ENCODE measurements at places on chromosomes 1 and 21. TPM values are rescaled to one million over a fixed set of nuclear protein-coding genes. Genes with fewer than 3 reads are reported as not detected.
A peak's percentile ranks its signal among the peaks of the same experiment; 100 is the strongest.

DNA sequence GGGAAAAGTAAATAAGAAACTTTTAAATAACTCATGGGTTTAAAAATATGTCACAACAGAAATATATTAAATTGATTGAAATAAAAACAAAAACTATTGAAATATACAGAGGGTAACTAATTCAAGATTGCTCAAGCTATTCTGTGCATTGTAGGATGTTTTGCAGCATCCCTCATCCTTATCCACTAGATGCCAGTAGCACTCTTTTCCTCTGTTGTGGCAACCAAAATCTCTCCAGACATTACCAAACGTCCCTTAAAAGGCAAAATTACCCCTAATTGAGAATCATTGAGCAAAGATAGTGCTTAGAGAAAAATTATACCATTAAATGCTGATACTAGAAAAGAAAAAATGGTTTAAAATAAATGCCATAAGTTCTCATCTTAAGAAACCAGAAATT, 682.6 kb downstream of the RWDD3 start:
- no peak for DNase-seq
- H3K27ac ChIP-seq: no peak overlapping the region
- peaks cover 15% of the 10 kb centered on the region for H3K36me3 ChIP-seq
- no peaks in the 10 kb centered on the region for H3K27me3 ChIP-seq

Gene KRTAP13-4
- total RNA-seq: not detected

GRCh38 chr1:24992761-24993211, 62.7 kb upstream of the RUNX3 start:
- peak overlapping the region; percentile 83 for H3K4me3 ChIP-seq
- H3K27ac ChIP-seq: peak overlapping the region; percentile 86
- H3K36me3 ChIP-seq: peaks cover 12% of the 10 kb centered on the region

DNA sequence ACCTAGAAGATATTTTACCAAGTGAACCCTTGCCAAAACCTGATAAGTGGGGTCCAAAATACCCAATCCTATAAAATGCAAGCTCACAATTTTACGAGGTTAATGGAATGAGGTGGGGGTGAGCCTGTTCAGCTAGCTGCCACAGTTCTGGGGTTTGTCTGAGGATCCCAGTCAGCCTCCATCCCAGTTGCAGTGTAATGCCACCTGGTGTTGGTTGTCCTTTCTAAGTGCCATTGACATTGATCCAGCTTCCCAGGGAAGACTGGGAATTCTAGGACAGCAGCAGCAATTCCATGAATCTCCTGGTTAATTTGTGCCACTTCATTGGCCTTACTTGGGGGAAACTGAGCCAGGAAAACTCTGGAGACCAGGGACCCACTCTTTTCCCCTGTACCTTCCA, 298.3 kb downstream of the RWDD3 start:
- peaks cover 4% of the 10 kb centered on the region for H3K36me3 ChIP-seq
- H3K4me3 ChIP-seq: no peak overlapping the region
- H3K27ac ChIP-seq: no peak overlapping the region
- H3K27me3 ChIP-seq: no peaks in the 10 kb centered on the region

DNA sequence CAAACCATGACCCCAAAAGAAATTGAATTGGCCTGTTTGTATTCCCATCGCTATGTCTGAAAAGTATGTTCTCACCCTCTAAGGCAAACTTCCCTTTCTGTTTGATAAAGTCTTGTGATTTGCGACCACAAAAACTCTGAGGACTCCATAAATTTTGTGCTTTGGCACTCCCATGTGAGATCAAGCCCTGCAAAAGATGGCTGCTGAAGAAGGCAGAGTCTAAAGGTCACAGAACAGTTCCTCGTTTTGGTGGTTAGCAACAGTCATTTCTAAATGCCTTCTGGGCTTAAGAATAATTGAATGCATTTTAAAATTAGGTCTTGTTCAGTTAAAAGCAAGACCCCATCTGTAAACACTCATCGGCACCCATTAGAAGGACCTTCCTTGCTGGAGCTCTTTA, 441.6 kb downstream of the OMA1 start:
- H3K4me3 ChIP-seq: no peak overlapping the region
- peaks cover 17% of the 10 kb centered on the region for H3K27me3 ChIP-seq
- H3K36me3 ChIP-seq: no peaks in the 10 kb centered on the region
- H3K27ac ChIP-seq: no peak overlapping the region

DNA sequence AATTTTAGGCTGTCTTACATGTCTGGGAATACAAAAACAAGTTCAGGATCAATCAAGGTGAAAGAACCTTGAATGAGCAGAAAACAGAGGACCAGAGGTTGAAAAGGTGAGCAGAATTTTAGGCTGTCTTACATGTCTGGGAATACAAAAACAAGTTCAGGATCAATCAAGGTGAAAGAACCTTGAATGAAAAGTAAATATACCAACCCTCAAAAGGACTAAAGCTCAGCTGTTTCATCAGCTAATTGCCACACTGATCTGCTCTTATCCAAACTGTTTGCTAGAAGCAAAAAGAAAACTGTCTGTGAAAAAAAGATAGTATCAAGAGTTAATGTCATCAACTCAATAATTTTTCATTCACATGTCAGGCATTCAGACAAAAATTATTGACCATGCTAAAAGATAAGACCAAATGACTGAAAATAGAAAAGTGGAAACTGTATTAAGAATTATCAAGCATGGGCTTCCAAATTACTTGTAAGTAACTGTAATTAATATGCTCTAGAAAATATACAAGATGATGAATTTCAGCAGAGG, 69.2 kb downstream of the LTN1 start:
- H3K4me3 ChIP-seq: no peak overlapping the region
- no peaks in the 10 kb centered on the region for H3K27me3 ChIP-seq
- H3K4me1 ChIP-seq: no peaks in the 10 kb centered on the region
- H3K36me3 ChIP-seq: peaks cover 22% of the 10 kb centered on the region
- no peak overlapping the region for H3K27ac ChIP-seq

DNA sequence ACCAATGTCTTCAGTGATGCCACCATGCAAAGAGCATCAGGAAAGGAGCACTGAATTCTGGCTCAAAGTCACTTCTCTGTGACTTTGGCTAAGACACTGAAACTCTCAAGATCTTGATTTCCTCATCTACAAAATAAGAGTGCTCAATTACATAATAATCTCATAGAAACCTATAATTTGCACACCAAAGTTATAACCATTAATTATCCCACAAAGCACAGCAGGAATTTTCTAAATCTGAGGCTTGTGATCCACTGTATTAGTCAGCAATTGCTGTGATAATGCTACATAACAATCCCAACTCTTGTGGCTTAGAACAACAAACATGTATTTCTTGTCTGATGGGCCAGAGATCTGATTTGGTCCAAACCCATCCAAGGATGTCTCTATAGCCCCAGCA, 108.7 kb downstream of the PSMG1 start:
- H3K27me3 ChIP-seq: peaks cover 21% of the 10 kb centered on the region
- H3K36me3 ChIP-seq: no peaks in the 10 kb centered on the region
- H3K27ac ChIP-seq: no peak overlapping the region
- no peaks in the 10 kb centered on the region for H3K4me1 ChIP-seq
- no peak for DNase-seq

DNA sequence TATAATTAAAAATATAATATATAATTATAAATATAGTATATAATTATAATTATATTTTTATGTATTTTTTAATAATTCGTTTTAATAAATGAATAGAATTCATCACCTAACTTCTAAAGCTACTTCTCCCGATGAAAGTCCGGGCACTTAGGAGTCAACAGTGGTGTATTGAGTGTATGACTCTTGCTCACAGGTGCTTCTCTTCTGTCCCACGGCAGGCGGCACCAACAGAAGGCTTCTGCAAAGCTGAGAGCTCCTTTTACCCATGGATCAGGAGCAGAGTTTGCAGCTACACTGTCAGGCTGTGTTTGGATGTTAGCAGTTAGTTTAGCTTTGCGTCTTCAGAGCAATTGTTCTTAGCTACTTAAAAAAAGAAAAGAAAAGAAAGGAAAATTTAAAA, 122.4 kb downstream of the LIPI start:
- H3K4me3 ChIP-seq: no peak overlapping the region
- H3K4me1 ChIP-seq: peaks cover 3% of the 10 kb centered on the region
- no peaks in the 10 kb centered on the region for H3K27me3 ChIP-seq

Gene LYPD8
- not detected for total RNA-seq

All from natural killer cell treated with Interleukin-12 subunit alpha and Interleukin-12 subunit beta and Interleukin-15 and Interleukin-18, amount 100 ng/mL, for 72 hours (primary cell).